Chondrocyte (in vitro differentiated cells): ENCODE measurements at places on chromosomes 12 and 14. TPM values are rescaled to one million over a fixed set of nuclear protein-coding genes. Genes with fewer than 3 reads are reported as not detected.

CLEC9A gene
- total RNA-seq = not detected in 3 replicates

GLT8D2 gene
- total RNA-seq = 37.6 to 48.6 TPM (median 38.8 TPM) in 3 replicates

AHNAK2 gene
- total RNA-seq = 271 to 361 TPM (median 274 TPM) in 3 replicates

CPM gene
- total RNA-seq = 0.29 to 1.3 TPM (median 0.67 TPM) in 3 replicates

ACOT6 gene
- total RNA-seq = not detected in 3 replicates

APOF gene
- not detected in 3 replicates for total RNA-seq

COX8C gene
- total RNA-seq = not detected in 3 replicates

LMNTD1 gene
- 0.75 TPM in 1 of 3 replicates, not detected in the others for total RNA-seq

ARHGDIB gene
- 5.2 to 9.1 TPM (median 6.1 TPM) in 3 replicates for total RNA-seq

ZNF384 gene
- total RNA-seq = 50.7 to 56.2 TPM (median 55.1 TPM) in 3 replicates

KDM5A gene
- 55.2 to 69.0 TPM (median 65.0 TPM) in 3 replicates for total RNA-seq

HPD gene
- not detected in 3 replicates for total RNA-seq

TMEM229B gene
- total RNA-seq = 1.3 to 2.9 TPM (median 1.7 TPM) in 3 replicates

GALC gene
- 11.1 to 18.0 TPM (median 12.3 TPM) in 3 replicates for total RNA-seq

PRIMA1 gene
- not detected in 3 replicates for total RNA-seq

SUSD6 gene
- 49.1 to 51.6 TPM (median 49.3 TPM) in 3 replicates for total RNA-seq

FAM90A1 gene
- not detected in 3 replicates for total RNA-seq

SCNN1A gene
- total RNA-seq = 0.87 to 2.6 TPM (median 1.9 TPM) in 3 replicates

ETFBKMT gene
- 3.2 to 4.8 TPM (median 3.4 TPM) in 3 replicates for total RNA-seq

ALX1 gene
- 1.4 to 3.3 TPM (median 3.2 TPM) in 3 replicates for total RNA-seq

GCH1 gene
- total RNA-seq = 0.56 to 1.4 TPM (median 0.95 TPM) in 3 replicates

PFKM gene
- total RNA-seq = 60.9 to 82.3 TPM (median 61.2 TPM) in 3 replicates

KRT75 gene
- total RNA-seq = not detected in 3 replicates

CCDC38 gene
- not detected in 3 replicates for total RNA-seq

RPL10L gene
- total RNA-seq = not detected in 3 replicates

ASCL1 gene
- total RNA-seq = not detected in 3 replicates

TRHDE gene
- 0.34 to 1.2 TPM (median 0.87 TPM) in 3 replicates for total RNA-seq

VWF gene
- 0.05 to 0.08 TPM (median 0.07 TPM) in 3 replicates for total RNA-seq
